ENCODE measurements at places on chromosomes 7 and 10.

GRCh38 chr10:46229144-46229563 lies 57.6 kb upstream of the ANTXRL start:
- no peak for DNase-seq

DNA sequence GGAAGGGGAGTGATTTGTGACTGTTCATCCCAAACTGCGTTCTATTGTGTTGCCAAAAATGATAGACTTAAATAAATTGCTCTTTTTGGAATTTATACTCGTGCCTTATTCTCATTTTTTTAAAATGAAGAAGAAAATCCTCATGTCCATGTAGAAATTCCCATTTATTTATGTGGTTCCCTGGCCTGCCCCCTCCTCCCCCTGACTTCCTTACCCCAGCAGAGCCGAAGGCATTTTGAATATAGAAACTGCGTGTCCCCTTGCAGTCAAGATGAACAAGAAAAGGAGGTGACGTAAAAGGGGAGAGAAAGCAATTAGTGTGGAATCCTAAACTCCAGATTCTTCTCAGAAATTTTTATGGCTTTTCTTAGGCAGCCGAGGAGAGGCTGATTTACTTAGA lies 126.1 kb downstream of the FAM204A start:
- DNase-seq, result no peak

GRCh38 chr10:46558392-46559185 lies 2.1 kb upstream of the GPRIN2 start:
- no peak for DNase-seq

DNA sequence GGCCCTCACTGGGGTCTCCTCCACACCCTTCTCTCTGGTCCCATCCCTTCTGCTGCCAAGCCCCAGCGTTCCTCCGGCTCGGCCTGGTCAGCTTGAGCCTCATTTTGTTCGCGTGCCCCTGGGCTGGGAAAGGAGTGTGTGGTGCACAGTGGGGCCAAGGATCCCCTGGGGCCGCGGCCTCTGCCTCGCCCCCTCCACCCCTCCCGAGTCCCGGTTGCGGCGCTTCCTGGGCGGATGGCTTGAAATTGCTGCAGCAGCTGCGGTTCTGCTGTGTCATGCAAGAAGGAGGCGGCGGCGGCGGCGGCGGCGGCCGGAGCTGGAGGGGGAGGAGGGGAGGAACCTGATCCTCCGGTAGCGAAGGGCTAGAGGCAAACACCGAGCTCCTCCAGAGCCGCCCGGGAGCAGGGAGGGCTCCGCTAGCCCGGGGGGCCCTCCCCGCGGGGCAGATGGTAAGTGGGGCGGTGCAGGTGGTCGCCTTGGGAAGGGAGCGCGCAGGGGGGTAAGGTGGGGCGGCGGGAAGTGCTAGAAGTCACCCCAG lies 217.8 kb upstream of the MKLN1 start:
- DNase-seq, result peak; percentile 53

DNA sequence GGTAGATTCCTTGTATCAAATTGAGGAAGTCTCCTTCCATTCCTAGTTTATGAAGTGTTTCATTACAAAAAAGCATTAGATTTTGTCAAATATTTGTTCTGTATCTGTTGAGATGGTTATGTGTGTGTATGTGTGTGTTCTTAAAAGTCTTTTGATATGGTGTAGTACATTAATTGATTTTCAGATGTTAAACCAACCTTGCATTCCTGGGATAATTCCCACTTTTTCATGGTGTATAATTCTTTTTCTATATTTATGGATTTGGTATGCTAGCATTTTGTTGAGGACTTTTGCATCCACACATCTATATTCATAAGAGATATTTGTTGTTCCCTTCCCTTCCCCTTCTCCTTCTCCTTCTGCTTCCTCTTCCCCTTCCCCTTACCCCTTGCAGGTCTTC lies 8.9 kb upstream of the GIMAP8 start:
- DNase-seq, result no peak

DNA sequence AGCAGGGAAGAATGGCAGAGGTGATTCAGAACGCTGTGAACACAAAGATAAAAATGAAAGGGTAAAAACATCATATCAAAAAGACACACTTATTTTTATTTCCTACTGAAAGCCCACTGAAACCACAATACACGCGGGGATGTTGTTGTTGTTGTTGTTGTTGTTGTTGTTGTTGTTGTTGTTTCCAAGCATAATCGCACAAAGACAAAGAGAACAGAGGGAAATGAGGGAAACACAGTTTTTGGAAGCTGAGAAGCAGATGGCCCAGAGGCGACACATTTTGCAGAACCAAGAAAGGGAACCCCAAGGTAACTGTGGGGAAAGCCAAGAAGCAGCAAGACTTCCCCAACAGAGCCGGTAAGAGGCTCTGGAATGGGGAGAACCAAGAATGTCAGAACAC lies 113.9 kb downstream of the PARD3 start:
- DNase-seq, result no peak

DNA sequence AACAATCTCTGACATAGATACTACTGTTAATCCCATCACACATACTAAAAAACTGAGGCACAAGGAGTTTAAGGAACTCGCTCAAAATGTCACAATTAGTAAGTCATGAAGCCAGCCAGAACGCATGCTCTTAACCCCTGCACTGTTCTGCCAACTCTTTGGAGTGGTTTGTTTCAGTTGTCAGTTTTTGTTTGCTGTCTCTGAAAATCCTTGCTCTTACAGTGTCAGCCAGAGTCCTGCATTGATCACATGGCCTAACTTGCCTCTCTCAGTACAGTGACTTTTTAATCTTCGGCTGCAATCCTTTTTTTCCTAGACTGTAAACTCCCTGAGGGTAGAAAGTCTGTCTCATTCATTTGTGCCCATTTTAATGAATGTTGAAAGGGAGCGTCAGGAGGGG lies 753.8 kb downstream of the AUTS2 start:
- no peak for DNase-seq

GRCh38 chr10:98098247-98098646 lies 36.2 kb upstream of the R3HCC1L start:
- no peak for DNase-seq

DNA sequence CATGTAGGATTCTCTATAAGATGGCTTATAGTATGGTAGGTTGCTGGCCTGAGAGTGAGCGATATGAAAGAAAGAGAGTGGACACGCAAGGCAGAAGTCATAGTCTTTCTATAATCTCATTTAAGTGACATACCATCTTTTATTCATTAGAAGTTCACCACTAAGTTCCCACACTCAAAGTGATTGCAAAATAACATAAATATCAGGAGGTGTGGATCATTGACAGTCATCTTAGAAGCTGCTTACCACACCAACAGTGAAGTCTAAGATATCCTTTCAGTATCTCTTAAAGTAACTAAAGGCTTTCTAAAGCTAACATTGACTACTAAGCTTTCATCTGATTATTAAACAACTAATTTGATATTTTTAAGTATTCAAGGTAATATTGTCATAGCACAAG lies 36.9 kb upstream of the GNAI1 start:
- DNase-seq, result no peak

- DNase-seq, result no peak
Measured at GRCh38 chr7:33624215-33624614, 281.1 kb upstream of the BMPER start.

GRCh38 chr10:30722956-30723620 lies 93.5 kb upstream of the LYZL2 start:
- DNase-seq, result no peak

- DNase-seq, result no peak
Measured at GRCh38 chr7:48285373-48285772, 114.1 kb downstream of the ABCA13 start.

- DNase-seq, result no peak
Measured at GRCh38 chr7:143239813-143240212, 18.0 kb downstream of the TAS2R40 start.

GRCh38 chr10:97851341-97852001 lies 1.8 kb downstream of the GOLGA7B start:
- DNase-seq, result no peak

- DNase-seq, result no peak
Measured at GRCh38 chr10:124366825-124367224, 51.9 kb downstream of the OAT start.

GRCh38 chr7:13822678-13823077 lies 166.8 kb downstream of the ETV1 start:
- DNase-seq, result no peak

GRCh38 chr7:84729284-84729683 lies 457.6 kb downstream of the SEMA3D start:
- DNase-seq, result no peak

DNA sequence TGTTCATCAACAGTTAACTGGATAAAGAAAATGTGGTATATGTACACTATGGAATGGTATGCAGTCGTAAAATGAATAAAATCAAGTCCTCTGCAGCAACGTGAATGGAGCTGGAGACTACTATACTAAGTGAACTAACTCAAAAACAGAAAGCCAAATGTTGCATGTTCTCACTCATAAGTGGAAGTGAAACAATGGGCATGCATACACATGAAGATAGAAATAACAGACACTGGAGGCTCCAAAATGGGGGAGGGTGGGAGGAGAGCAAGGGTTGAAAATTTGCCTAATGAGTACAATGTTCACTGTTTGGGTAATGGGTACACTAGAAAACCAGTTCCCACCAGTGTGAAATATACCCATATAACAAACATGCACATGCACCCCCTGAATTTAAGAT lies 179.5 kb downstream of the ZWINT start:
- no peak for DNase-seq

DNA sequence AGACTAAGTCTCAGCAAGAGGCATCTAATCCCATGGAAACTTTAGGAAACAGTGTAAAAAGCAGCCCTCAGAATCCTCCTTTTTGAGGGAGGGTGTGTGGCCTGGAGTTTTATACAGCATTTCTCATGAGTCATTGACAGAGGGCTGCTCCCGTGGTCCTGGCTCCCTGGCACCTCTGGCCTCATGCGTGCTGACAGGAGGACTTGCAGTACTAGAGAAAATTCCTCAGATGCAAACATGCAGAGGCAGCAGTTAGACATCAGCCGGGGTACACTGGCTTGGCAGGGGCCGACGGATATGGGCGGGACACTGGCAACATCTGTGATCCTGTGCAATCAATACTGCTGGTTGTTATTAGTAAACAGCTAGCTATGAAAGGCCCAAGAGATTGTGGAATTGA lies 925.1 kb upstream of the CELF2 start:
- DNase-seq, result no peak

GRCh38 chr10:129528376-129528978 lies 61.4 kb downstream of the MGMT start:
- no peak for DNase-seq

DNA sequence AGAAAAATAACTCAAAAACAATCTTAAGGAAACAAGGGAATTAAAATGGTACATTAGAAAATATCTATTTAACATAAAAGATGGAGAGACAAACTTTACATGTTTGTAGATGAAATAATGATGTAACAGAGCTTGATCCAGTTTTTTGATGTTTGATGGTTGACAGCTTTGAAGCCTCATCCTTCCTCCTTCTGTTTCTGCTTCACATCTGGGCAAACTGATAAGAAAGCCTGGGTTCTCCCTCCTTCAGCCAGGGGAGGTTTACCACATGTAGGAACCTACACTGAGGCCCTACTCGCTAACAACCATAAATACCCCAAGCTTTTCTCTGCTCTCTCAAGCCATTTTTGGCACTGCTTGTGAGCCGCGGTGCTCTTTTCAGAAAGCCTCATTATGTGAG lies 82.8 kb upstream of the ZNF32 start:
- DNase-seq, result no peak

GRCh38 chr10:49387071-49387470 lies 8.8 kb downstream of the DRGX start:
- no peak for DNase-seq

- DNase-seq, result peak; percentile 8
Measured at GRCh38 chr10:123573236-123574108, 92.7 kb upstream of the GPR26 start.

- DNase-seq, result no peak
Measured at GRCh38 chr10:98368644-98369043, 46.3 kb downstream of the PYROXD2 start.

GRCh38 chr7:135728136-135728669 lies at the start of gene SLC13A4:
SLC13A4 (minus strand) TSS chr7:135728186; CDS start chr7:135727496, 690 bp downstream.
- no peak for DNase-seq

- no peak for DNase-seq
Measured at GRCh38 chr10:78134773-78135306, 101.2 kb downstream of the RPS24 start.

- no peak for DNase-seq
Measured at GRCh38 chr10:127947211-127947610, 40.3 kb downstream of the PTPRE start.

GRCh38 chr10:103703941-103704919 lies 151.1 kb downstream of the SH3PXD2A start:
- DNase-seq, result no peak

- no peak for DNase-seq
Measured at GRCh38 chr7:73602721-73603651, 21.3 kb downstream of the MLXIPL start.

DNA sequence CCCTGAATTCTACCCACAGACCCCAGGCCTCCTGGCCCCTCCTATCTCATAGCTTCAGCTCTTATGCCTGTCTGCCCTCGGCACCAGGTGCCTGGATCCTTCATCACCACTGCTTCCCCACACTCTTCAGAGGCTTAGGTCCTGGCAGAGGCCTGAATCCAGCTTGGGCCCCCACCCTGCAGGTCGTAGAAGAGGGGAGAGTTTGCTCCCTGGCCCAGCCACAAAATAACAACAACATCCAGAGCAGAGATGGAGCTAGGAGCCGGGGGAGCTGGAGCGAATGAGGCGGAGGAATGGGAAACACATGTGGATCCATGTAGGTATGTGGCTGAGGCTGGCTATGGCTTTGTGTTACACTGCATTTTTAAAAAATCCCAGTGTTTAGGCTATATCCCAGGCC lies 7.8 kb upstream of the OPN4 start:
- DNase-seq, result no peak

DNA sequence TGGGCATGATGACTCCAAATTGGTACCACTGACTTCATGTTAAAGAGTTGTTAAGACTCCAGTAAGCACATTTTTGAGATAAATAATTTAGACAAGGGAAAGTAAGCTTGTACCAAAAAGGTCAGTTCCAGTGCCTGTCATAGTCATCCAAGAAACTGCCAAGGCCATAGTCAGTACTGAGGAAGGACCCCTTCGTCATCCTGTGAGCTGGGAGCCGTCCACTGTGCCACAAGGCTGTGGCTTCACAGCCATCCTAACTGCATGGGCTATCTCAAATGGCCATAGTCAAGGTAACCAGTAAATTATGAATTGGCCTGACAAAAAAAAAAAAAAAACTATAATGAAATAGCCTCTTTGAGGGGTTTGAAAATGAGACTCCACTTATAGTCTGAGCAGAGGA lies 207.2 kb downstream of the C7orf25 start:
- DNase-seq, result no peak

GRCh38 chr7:50828801-50829200 lies 46.1 kb upstream of the GRB10 start:
- DNase-seq, result no peak

- DNase-seq, result no peak
Measured at GRCh38 chr7:1053002-1053411, 8.7 kb downstream of the GPR146 start.

DNA sequence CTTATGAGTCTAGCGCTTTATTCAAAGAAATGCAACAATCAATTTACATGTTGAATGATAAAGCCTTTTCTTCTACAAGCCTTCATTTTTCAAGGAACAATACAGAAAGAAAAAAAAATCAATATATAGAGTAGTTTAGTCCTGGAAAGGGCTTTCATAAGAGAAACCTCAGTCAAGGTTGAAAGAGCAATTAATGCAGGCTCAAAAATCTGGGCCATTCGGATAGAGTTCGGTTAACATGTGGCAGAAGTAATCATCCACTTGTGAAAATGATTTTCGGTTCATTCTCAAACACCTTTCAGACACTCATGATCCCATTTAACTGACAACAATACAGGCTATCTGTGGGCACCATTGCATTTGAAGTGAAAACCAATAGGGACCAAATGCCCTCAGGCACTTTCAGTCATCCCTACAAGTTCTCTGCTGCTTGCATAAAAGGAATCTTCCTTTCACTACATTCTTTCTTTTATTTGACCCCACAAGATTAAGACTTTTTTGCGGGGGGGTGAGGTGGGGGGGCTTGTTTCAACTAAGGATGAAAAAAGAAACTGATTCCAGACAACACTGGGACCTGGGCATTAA lies 177.9 kb downstream of the RNF133 start:
- no peak for DNase-seq
